ENCODE measurements at places on chromosomes 12 and 14. TPM values are rescaled to one million over a fixed set of nuclear protein-coding genes. Genes with fewer than 3 reads are reported as not detected.

VWF gene
- 49.6 TPM for polyA plus RNA-seq

GLIPR1L1 gene
- not detected for polyA plus RNA-seq

CTSG gene
- polyA plus RNA-seq: 0.25 TPM

CLMN gene
- 1.7 TPM for polyA plus RNA-seq

RECQL gene
- polyA plus RNA-seq: 36.6 TPM

SCN8A gene
- 0.03 TPM for polyA plus RNA-seq

CCDC184 gene
- polyA plus RNA-seq: 0.16 TPM

MYL2 gene
- 17,490 TPM for polyA plus RNA-seq

TMTC1 gene
- 29.8 TPM for polyA plus RNA-seq

PTPRQ gene
- polyA plus RNA-seq: 0.39 TPM

RNF212B gene
- not detected for polyA plus RNA-seq

TDRD9 gene
- polyA plus RNA-seq: 0.13 TPM

- DNase-seq: no peak
Measured at GRCh38 chr12:82461393-82461792, 103.1 kb downstream of the METTL25 start.

- DNase-seq: no peak
Measured at GRCh38 chr12:100987552-100988521, 193.3 kb downstream of the ANO4 start.

GRCh38 chr14:89197623-89198022 lies 219.4 kb downstream of the FOXN3 start:
- no peak for DNase-seq

GRCh38 chr12:67764946-67765619 lies 116.5 kb downstream of the DYRK2 start:
- DNase-seq: no peak

DNA sequence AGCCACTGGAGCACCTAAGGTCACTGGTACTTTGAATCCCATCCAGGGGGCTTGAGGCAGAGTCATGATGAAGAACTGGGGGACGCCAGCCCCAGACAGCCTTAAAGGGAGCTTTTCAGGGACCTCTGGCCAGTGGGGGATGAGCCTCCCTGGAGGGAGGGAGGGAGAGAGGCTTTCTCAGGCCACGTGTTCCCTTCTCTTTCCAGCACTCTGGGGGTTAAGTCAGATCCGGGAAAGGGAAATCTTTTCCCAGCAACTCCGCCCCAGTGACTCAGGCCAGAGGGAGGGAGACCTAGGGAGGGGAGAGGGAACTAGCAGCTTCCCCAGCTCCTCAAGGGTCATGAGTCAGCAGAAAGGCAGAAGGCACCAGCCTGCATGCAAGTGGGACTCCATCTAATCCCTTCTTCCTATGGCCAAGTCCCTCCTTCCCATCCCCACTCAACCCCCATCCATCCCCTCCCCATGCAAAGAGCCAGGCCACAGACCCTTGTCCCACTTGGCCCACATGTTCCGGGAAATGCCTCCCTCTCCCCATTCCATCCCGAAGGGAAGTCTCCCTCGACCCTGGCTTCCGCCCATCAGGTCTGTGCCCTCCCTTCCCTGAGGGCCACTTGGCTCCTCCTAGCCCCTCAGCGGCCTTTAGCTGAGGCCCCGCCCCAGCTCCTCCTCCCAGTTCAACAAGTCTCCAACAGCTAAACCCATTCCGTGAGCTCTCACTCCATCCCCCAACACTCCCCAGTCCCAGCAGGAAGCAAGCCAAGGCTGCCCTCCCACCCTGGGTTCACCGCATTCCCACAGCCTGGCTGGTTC lies 5.6 kb downstream of the TNFRSF1A start:
- peak; percentile 96 for DNase-seq

GRCh38 chr12:49367381-49368239 lies at the start of gene SPATS2:
Gene SPATS2, plus strand, starts transcription at chr12:49367462. Its CDS starts 93,551 bp downstream, at chr12:49461013.
- peak; percentile 95 for DNase-seq

DNA sequence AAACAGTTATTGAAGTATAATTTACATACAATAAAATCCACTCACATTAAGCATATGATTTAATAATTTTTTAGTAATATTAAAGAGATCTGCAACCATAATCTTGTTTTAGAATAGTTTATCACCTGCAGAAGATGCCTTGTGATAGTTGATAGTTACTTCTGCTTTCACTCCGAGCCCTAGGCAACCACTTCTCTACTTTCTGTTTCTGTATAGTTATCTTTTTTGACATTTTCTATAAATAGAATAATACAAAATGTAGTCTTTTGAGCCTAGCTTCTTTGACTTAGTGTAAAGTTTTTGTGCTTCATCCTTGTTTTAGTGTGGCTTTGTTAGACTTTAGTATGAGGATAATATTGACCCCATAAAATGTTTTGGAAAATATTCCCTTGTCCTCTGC lies 111.0 kb downstream of the MNAT1 start:
- DNase-seq: no peak

DNA sequence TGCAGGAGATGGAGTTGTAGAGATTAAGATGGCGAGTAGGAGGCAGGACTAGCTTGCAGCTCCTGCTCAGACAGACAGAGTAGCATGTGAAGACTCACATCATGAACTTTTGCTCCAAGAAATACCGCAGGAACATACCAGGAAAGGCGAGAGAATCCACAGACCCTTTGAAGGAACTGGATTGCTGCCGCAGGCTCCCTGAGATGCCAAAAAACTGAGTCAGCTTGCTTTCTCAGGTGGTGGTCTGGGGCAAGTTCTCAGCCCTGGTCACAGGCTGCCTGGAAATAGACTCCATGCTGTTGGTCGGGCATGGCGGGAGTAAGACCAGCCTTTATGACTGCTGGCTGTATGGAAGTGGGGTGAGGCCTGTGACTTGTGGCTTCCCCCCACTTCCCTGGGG lies 163.6 kb upstream of the NAV3 start:
- no peak for DNase-seq

GRCh38 chr12:65014504-65015271 lies 106.4 kb downstream of the WIF1 start:
- no peak for DNase-seq

DNA sequence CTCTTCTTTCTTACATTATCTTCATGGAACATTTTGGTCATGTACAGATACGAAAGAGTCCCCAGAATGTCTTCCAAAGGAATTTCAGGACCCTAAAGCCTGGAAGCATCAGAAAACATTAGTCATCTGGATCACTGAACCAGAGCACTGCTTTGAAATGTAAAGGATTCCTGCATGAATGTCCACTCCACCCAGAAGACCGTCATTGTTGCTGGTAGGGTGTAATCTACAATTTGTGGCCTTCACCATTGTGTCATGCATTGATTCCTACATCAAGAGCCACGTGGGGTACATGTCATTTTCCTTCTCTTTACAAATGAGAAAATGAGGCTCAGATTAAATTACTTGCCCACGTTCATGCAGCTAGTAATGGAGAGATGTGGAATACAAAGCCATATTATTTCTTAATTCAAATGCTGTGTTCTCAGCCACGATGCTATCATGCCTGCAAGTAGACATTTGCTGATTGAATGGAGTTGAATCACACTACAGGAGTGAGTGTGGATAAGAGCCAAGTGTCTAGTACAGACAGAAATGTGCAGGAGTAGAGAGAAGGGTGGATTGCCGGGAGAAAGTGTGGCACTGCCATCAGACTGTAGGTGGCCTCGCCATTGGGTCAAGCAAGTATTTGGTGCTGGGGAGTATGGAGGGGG lies 231.2 kb downstream of the C12orf75 start:
- DNase-seq: no peak

- DNase-seq: no peak
Measured at GRCh38 chr14:50222055-50222613, 9.2 kb downstream of the SOS2 start.

DNA sequence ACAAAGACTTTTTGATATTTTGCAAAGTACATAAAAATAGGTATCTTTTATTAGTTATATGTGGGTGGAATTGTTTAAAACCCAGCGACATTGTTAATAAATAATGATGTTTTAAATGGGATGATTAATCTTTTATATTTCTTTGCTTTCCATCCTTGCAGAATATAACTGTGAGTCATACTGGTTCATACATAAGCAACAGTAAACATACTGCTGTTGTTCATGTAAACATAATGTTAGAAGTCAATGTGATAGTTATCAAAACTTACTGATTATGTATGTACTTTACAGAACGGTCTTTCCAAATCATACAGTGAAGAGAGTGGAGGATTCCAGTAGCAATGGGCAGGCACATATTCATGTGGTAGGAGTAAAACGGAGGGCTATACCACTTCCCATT lies 119.8 kb downstream of the ARID2 start:
- no peak for DNase-seq

GRCh38 chr14:72781561-72782508 lies 112.1 kb downstream of the DPF3 start:
- no peak for DNase-seq

GRCh38 chr12:47272412-47273190 lies 192.8 kb upstream of the AMIGO2 start:
- DNase-seq: no peak

DNA sequence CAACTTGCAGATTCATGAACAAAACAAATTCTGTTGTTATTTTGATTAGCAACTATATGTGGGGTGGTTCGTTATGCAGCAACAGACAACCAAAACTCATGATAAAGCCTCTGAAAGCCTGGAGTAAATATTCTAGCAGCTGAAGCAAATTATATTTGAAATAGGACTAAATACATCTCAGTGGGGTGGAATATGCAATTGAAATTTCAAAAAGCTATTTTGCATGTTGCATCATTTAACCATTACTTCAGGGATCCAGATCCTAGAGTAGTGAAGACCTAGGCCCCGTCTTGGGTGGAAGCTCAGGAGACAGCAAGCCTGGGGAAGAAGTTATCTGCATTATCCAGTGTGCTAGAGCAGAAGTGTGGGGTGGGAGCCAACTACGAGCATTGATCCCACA lies 114.7 kb downstream of the PPM1A start:
- DNase-seq: no peak

- DNase-seq: no peak
Measured at GRCh38 chr14:102729268-102729667, 48.0 kb upstream of the TRAF3 start.

- no peak for DNase-seq
Measured at GRCh38 chr14:43522901-43523300, 984.2 kb downstream of the FSCB start.

- DNase-seq: no peak
Measured at GRCh38 chr12:108629151-108629550, 4.5 kb downstream of the SELPLG start.

GRCh38 chr12:108335349-108336119 lies 3.6 kb downstream of the CMKLR1 start:
- DNase-seq: no peak

GRCh38 chr14:103427485-103428443 lies 42.5 kb downstream of the MARK3 start:
- no peak for DNase-seq

DNA sequence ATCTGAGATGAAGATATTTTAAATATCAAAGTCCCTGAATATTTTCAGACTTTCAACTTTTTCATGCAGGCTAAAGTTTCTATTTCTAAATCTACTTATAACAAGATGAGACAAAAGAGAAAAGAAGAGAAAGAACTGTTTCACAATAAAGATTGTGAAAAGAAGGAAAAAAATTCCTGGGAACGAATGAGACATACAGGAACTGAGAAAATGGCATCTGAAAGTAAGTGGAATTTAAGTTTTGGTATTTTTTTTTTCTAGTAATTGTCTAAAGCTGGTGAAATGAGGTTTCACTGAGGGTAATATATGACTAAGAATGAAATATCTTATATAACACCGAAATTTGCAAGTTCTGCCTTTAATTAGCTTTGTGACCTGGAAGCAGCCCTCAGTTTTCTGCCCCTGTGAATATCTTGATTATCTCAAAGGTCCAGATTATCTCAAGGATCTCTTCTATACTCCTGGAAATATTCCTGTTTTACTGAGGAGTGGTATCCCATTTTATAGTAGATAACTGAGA lies 55.7 kb upstream of the PRPF39 start:
- no peak for DNase-seq

GRCh38 chr14:85867450-85867849 lies 337.5 kb downstream of the FLRT2 start:
- no peak for DNase-seq

DNA sequence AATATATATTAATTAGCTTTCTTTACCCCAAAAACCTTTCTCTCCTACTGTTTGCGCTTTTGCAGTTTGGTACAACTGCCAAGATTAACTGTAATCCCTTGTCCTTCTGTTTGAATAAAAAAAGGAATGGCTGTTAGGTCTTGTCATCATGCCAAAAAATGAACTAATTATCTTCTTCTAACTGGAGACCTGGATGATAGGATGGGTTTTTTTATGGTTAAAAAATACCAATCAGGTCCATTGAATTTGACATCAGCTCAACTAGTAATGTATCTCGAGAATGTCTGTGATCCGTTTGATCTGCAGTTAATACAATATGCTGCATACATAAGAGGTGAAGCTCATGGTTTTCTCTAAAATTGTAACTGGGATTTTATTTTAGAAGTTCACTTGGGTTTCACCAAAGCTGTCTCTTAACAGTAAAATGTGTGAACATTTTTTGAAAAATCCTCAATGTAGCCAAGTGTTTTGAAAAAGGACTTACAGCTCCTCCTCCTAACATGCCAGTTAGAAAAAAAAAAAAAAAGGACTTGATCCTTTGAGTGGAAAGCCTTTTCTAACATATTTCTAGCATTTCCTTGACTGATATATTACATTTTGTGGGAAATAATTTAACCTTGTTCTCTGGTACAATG lies 96.8 kb downstream of the SRGAP1 start:
- no peak for DNase-seq

DNA sequence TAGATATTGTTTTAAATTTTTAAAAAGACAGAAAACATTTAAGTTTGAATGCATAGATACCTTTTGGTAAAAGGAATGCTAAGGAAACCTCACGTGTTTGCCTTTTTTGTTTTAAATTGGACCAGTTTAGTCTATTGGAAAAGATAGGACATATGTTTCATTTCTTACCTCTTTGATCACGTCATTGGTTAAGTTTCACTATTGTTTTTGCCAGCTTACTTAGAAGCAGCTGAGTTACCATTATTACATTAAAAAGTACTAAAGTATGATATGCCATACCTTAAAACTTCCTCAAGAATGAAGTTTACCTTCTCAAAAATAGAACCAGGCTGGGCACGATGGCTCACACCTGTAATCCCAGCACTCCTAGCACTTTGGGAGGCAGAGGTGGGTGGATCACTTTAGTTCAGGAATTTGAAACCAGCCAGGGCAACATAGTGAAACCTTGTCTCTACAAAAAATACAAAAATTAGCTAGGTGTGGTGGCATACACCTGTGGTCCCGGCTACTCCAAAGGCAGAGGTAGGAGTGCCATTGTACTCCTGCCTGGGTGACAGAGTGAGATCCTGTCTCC lies 54.4 kb downstream of the SRGAP1 start:
- no peak for DNase-seq

DNA sequence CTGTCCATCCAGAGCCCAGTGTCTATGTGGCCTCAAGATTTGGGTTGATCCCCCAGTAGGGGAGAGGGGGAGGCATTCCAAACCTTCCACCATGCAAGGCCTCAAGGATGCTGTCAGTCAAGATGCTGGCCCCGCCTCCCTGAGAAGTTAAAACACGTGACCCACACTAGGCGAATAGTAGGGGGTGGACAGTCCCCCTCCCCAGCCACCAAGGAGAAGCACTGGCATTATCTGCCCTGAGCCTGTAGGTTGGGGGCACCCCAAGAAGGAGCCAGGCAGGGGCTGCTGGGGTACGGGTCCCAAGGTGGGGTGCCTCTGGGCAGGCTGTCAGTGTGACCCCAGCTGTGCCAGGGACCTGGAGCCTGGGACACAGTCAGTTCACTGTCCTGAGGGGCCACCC lies 2.3 kb downstream of the SLC25A29 start:
- DNase-seq: no peak

GRCh38 chr12:19411234-19412204 lies 27.8 kb upstream of the AEBP2 start:
- no peak for DNase-seq
